ENCODE measurements at places on chromosomes 3 and 15.

GRCh38 chr3:29601861-29602585 lies 321.2 kb downstream of the RBMS3 start:
- DNase-seq, result peak; percentile 73

- no peak for DNase-seq
These were observed 242.4 kb downstream of the CD47 start for GRCh38 chr3:107848351-107848915.

DNA sequence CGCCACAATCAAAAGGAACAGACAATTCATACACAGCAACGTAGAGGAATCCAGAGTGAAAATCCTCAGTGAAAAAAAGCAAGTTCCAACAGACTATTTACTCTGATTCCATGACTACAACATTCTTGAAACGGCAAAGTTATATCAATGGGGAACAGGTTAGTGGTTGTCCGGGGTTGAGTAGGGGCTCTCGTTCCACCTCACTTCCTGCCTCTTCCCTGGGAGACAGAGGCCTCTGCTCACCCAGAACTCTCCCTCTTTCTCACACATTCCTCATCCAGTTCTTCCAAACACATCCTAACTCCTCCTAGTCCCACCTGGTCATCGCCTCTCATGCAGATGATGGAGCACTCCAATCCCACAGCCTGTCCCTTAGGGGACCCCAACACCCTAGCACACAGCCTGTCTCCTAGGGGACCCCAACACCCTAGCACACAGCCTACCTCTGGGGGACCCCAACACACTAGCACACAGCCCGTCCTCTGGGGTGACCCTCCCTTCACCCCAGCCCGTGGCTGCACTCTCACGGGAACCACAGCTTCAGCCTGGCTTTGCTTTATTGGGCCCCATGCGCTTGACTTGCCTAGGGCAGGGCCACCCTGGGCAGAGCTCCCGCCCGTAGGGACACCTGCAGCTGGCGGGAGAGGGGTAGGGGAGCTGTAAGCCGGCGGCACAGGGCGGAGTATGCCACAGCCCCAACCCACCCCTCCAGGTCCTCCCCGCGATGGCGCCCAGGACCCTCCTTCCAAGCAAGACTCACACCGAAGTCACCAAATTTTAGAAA lies 5.2 kb downstream of the OCA2 start:
- DNase-seq, result no peak

- no peak for DNase-seq
These were observed 14.0 kb upstream of the COPG1 start for GRCh38 chr3:129235344-129235917.

DNA sequence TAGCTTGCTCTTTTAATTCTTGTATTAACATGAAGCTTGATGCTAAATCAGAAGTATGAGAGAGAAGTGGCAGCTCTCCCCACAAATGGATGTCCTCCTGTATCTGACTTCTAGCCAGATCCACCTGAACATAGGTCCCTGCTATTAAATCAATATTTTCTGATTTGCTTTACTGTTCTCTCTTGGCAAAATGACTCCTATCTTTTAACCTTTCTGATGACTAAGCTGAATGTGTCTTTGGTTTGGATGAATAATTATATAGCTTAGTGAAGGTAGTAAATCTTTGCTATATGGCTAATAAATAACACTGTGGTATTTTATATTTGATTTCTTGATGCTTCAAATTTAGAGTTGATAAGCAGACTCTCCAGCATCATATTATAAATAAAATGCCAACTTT lies 28.3 kb upstream of the ARL14 start:
- no peak for DNase-seq

DNA sequence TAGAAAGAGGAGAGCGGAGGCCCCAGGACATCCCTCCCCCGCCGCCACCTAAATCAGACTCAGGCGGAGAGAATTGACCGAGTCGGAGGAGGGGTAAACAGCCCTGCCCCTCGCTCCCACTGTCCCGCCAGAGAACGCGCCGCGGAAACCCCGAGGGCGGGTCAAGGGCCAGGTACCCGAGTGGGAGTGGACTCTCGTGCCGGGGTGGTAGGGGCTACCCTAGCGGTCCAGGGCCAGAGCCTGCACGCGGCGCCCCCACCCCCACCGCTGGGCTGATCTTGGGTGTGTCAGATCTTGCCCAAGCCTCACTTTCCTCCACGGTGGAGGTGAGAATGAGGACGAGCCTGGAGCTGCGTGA lies 19.0 kb downstream of the SPATA12 start:
- no peak for DNase-seq
